Non-pigmented ciliary epithelial cell (primary cell): ENCODE measurements at places on chromosomes 5 and 9.

DNA sequence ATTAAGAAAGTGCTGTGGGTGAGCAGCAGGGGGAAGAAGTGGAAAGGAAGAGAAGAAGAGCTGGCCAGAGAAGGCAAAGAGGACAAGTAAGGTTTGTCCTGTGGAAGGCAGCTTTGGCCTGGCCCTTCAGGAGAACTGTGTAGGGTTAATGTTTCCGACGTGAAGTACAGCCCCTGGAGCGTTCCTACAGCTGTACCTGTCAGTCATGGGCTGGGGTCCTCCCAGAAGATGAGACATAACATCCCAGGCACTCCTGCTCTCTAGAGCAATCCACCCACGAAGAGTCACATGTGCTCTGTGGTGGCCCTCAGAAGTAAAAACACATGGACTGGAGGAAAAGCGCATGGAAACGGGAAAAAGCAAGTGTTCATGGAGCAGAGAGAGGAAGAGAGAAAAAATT, 237.4 kb downstream of the CAAP1 start:
- no peak for DNase-seq

GRCh38 chr9:116000748-116001329, 152.8 kb upstream of the PAPPA start:
- no peak for DNase-seq

- no peak for DNase-seq
Measured at GRCh38 chr9:129273136-129273895, 95.3 kb upstream of the IER5L start.

DNA sequence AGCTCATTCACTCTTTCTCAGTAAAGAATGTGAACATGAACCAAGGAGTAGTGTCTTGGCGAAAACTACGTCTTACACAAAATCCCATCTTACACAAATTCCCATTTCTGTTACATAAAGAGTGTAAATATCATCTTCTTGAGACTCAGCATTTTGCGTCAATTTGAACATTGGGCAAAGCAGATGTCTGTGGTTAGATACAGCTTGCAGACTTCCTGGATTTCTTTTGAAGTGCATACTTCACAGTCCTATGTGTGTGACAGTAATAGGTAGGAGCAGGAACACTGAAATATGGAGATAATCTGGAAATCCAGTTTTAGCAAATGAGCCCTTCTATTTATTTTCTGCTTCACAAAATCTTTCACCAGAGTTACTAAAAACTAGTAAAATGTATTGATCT, 58.8 kb downstream of the C6 start:
- DNase-seq = no peak
